ENCODE measurements at places on chromosomes 5 and 9.

- DNase-seq, result peak; percentile 92
These were observed 805.7 kb upstream of the SEMA6A start for GRCh38 chr5:117380316-117380715.

DNA sequence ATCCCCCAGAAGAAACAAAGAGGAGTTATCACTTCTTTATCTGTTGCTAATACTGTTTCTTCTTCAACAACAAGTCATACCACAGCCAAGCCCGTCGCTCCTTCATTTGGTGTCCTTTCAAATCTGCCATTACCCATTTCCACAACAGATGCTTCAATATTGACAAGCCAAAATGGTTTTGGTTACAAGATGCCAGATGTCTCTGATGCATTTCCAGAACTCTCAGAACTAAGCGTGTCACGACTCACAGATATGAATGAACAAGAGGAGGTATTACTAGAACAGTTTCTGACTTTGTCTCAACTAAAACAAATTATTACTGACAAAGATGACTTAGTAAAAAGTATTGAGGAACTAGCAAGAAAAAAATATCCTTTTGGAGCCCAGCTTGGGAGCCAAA is 16.0 kb upstream of the HAND1 start:
- no peak for DNase-seq

- DNase-seq, result no peak
These were observed 36.7 kb upstream of the SLC2A8 start for GRCh38 chr9:127360250-127360649.

DNA sequence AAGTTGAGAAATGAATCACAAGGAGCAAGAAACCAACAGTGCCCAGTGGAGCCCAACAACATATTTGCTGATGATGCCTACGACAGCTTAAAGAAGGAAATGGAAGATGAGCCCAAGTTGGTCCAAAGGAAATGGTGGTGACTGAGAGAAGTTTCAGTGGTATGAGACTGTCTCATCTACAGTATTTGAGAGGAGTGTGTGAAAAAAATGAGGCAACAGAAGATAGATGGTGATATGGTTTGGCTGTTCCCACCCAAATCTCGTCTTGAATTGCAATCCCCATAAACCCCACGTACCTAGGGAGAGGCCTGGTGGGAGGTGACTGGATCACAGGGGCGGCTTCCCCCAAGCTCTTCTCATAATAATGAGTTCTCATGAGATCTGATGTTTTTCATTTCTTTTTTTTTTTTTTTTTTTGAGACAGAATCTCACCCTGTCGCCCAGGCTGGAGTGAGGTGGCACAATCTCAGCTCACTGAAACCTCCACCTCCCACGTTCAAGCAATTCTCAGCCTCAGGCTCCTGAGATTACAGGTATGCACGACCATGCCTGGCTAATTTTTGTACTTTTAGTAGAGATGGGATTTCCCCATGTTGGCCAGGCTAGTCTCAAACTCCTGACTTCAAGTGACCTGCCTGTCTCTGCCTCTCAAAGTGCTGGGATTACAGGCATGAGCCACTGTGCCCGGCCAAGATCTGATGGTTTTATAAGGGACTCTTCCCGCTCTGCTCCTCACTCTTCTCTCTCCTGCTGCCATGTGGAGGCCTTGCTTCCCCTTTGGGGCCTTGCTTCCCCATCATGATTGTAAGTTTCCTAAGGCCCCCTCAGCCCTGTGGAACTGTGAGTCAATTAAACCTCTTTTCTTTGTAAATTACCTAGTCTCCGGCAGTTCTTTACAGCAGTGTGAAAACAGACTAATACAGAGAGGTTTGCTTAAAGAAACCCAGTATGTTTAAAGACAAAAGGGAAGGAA is 30.2 kb downstream of the EFCAB9 start:
- DNase-seq, result peak; percentile 62

GRCh38 chr5:90534922-90535321 is 5.5 kb upstream of the LYSMD3 start:
- DNase-seq, result no peak

- DNase-seq, result no peak
These were observed 20.0 kb downstream of the SLC30A5 start for GRCh38 chr5:69113851-69114250.

- no peak for DNase-seq
These were observed 106.4 kb upstream of the ELL2 start for GRCh38 chr5:96067894-96068614.

GRCh38 chr9:75609401-75609800 is 281.1 kb upstream of the PCSK5 start:
- DNase-seq, result no peak

- no peak for DNase-seq
These were observed 70.3 kb upstream of the SMIM15 start for GRCh38 chr5:61232490-61233050.

- no peak for DNase-seq
These were observed 82.1 kb downstream of the SLF1 start for GRCh38 chr5:94700592-94700991.

DNA sequence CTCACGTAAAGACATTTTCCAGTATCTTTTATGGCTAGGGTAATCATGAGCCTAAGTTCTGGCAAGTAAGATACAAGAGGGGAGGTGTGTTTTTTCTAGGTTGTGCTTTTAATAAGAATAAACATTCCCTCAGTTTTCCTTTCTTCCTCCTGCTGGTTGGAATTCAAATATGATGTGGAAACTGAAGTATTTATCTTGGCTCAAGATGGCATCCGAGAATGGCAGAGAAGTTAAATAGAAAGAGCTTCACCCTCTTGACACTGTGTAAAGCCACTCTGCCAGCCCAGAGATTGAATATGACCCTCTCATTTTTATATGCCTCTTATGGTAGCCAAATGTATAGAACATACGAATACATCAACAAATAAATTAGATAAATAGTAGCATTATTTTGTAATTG is 438.4 kb downstream of the ISL1 start:
- no peak for DNase-seq

- DNase-seq, result no peak
These were observed 14.4 kb downstream of the ELOVL7 start for GRCh38 chr5:60829490-60830266.

DNA sequence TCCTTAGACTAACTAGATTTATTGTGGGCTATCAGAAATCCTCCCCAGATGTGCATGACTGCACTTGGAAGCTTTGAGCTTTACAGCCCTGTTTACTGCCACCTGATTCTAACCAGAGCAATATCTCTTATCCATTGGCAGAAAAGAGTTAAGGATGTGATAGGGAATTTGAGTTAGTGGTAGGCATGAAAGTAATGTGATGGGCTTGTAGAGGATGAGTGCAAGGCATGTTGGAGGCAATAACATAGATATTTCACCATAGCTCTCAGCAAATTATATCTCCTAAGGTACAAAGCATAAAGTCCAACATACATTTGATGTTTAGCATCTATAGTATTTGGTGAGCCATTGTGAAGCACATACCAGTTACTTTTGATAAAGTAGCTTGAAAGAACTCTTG is 103.8 kb downstream of the INVS start:
- no peak for DNase-seq

GRCh38 chr9:81609782-81610739 is 79.3 kb downstream of the TLE1 start:
- peak; percentile 10 for DNase-seq

DNA sequence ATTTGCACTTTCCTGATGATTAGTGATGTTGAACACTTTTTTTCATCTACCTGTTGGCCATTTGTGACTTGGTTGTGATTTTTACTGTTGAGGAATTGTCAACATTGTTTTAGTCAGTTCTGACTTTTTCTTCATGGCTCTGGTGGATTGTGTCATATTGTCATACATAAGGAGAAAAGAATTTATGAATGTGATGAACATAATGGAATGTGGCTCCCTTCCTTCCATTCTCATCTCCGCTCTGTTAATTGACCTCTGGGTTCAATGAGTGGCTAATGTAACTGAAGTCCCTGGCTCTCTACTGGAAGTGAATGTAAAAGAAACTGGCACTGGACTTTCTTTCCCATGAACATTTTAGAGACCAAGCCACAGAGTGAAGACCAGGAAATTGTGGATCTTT is 49.2 kb downstream of the KIAA1958 start:
- no peak for DNase-seq

DNA sequence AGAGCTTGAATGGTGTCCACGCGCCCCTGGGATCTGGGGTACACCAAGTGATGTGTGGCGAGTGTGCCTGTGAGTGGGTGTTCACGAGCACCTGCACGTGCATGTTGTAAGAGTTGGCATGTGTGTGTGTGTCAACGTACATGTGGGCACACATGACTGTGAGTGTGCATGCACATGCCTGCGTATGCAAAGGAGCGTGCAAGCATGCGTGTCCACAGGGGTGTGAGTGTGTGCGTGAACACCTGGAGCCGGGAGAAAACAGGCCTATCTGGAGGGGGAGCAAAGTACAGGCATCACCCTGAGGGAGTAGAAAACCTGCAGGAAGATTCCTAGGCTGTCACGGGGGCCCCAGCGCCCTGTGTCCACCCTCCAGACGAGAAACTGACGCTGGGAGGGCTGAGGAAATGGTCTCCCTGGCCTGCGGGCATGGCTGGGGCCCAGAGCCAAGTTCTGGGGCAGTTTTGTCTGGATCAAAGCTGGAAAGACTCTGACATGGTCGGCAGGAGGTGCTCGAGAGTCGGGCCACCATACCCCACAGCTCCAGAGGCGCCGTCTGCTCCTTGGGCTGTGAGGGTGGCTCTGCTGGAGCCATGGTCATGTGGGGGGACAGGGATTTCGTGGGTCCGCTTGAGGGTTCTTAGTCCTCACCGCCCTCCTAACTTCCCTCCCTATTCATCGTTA is 31.8 kb downstream of the PTGES start:
- no peak for DNase-seq

GRCh38 chr5:144191998-144192397 is 21.3 kb downstream of the KCTD16 start:
- peak; percentile 25 for DNase-seq

GRCh38 chr9:127074561-127075548 is 47.6 kb downstream of the ANGPTL2 start:
- DNase-seq, result peak; percentile 90

DNA sequence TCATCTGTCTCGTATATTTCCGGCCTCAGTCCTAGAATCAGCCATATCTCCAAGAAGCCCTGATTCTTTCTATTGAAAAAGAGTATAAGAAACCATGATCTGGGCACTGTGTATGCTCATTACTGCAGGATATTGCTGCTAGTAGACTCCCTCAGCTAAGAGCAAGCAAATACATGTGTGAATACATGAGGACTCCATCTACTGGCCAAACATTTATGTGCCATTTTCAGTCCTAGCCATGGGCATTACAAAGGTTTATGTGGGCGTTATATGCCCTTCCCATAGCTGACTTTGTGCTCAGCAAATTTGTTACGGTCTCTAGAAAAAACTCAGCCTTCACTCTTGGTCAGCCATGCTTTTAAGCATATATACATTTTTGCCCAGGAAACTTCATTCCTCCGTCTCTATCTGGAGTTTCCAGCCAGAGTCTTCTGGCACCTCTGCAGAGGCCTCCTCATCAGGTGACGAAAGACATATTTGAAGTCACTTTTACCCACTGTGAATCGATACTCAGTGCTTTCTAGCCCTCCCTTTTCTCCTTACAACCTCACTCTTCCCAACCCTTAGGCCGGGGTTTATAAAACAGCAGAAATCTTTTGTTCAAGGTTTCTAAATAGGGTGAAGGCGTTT is 1495.6 kb upstream of the CDH6 start:
- no peak for DNase-seq

DNA sequence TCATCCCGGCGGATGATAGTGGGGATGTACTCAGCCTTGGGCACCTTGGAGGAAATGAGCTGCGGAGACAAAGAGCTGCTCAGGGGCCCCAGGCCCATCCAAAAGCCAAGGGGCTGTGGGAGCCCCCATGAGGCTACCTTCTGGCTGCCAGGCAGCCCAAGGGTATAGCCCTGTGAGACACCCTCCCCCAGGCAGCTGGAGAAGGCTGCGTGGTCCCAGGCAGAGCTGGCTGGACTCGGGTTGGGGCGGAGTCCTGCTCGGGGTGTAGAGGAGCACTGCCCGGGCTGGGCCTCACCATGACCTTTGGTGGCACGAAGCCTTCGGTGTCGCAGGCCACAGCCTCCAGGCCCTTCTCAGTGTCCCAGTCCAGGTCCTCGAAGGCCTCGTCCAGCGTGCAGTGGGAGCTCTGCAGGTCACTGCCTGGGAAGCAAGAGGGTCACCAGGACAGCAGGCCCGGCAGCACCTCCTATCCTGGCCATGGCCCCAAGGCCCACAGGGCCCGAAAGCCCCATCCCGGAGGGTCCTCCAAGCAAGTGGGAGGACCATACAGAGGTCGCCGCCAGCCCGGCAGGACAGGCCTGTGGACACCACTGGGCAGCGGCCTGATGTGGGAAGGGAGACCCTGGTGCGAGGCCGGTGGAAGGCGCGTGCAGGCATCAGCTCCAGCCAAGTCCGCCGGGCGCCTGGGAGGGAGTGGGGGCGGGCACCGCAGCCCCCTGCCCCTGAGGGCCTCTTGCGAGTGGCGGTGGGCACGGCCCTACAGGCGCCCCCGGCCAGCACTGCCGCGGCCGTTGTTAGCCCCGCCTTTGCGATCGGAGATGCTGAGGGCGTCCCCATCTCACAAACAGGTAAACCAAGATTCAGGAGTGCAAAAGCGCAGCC is 6.1 kb downstream of the NSMF start:
- DNase-seq, result no peak

DNA sequence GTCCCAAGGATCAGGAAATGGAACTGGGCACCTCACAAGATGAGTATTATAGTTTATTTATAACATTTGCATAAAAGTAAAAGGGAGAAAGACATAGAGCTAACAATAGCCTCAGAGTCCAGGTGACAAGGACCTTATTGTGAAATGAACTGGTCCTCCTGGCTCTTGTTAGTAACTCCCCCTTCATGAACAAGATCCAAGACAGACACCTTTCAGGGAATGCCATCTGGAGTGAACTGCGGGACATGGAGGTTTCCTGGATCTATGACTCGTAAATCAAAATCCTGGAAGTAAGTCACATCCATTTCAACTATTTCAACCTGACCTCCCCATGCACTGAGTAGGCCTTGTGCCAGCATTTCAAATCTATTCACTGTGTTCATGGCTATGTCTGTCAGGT is 129.5 kb upstream of the GAS1 start:
- DNase-seq, result peak; percentile 8

DNA sequence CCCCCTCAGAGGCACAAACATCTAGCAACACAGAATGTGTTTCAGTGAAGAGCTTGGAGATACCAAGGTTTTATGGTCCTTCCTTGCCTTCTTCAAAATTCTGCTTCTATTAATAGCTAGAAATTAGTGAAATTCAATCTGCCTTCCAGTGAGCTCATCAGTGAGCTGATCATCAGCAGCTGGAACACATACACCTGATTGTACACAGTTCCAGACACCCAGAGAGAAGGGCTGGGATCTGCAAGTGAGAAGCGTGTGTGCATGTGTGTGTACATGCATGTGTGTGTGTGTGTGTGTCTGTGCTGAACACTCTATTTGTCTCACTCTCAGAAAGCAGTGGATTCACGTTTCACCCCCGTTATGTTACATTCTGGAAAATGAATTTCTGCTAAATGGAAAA is 28.5 kb downstream of the CFAP90 start:
- no peak for DNase-seq

DNA sequence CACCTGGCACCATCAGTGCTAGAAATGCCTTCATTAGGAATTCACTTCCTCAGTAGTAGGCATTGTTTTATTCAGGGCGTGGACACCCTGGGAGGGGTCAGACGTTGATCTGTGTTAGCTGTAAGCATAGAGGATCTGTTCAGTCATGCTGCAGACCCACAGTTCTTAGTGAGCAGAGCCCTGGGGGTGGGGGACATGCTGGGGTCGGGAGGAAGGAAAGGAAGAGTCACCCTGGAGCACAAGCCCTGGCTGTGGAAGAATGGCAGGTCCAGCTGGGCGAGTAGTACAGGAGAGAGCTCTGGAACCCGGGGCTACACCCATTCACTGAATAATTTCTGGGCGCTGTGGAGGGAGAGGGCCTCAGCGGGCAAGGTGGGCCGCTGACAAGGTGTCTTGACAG is 172.5 kb downstream of the FSTL4 start:
- no peak for DNase-seq
